ENCODE measurements at places on chromosomes 11 and 22. TPM values are rescaled to one million over a fixed set of nuclear protein-coding genes. Genes with fewer than 3 reads are reported as not detected.

DNA sequence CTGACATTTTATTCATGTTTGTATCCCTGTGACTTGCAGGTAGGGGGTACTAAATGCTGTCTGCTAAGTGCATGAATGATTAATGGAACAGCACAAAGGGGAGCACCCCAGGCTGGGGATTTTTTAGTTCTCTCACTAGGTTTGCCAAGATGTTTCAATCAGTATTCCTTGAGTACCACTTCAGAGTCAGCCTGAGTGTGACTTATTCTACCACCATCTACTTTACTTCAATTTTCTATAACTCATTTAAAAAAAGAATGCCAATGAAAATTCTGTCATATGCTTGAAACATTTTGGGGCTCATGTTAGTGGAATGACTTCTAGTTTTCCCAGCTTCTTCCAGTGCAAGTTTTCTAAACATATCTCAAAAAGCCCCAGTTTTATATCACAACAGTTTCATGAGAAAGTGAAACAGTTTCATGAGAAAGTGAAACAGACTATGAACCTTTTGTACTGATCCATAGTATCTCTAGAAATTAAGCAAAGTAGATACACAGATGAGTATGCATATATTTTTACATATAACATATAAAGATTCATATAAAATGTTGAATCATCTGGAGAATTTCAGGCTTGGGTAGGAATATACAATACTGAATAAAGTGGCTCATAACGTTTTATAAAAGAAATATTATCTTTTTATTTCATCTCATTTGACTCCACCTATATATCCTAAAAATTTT lies 252.4 kb downstream of the GRM5 start:
- no peak overlapping the region for H3K27ac ChIP-seq
- no peaks in the 10 kb centered on the region for H3K4me1 ChIP-seq
- no peak overlapping the region for H3K4me3 ChIP-seq
- DNase-seq = no peak
- no peaks in the 10 kb centered on the region for H3K36me3 ChIP-seq

GRCh38 chr11:88695689-88696414 lies 358.3 kb upstream of the CTSC start:
- H3K36me3 ChIP-seq = no peaks in the 10 kb centered on the region
- peaks cover 2% of the 10 kb centered on the region for H3K4me1 ChIP-seq
- no peak overlapping the region for H3K27ac ChIP-seq
- peaks cover 14% of the 10 kb centered on the region for H3K27me3 ChIP-seq

GRCh38 chr22:50507421-50507990 lies at the start of gene LMF2:
LMF2 (minus strand) TSS chr22:50507702; CDS start chr22:50507675, 27 bp downstream.
- peak within 1 kb of the TSS; percentile 96 for H3K4me3 ChIP-seq
- no peaks in the 10 kb centered on the region for H3K27me3 ChIP-seq
- H3K36me3 ChIP-seq = no peaks in the 10 kb centered on the region
- H3K4me1 ChIP-seq = peaks cover 14% of the 10 kb centered on the region

Gene TSPAN32
- total RNA-seq = 93.2 TPM

DNA sequence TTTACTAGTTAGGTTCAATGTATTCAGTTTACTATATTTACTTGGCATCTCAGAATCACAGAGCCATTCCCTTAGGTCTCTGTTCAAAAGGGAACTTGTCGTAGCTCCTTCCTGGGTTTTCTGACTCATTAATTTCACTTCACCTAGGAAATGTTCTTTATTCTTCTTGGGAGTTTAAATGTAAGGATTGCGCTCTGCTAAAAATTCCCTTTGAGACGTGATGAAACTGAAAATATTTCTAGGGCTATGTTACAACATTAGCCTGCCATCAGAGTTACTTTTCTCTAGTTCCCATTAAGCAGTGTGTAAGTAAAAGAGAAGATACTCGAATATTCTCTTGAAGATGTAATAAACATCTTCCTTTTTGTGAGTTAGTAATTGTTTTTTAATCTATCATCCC lies 209.5 kb downstream of the CASP12 start:
- peaks cover 4% of the 10 kb centered on the region for H3K36me3 ChIP-seq
- no peak overlapping the region for H3K27ac ChIP-seq
- H3K27me3 ChIP-seq = no peaks in the 10 kb centered on the region
- peaks cover 3% of the 10 kb centered on the region for H3K4me1 ChIP-seq
